ENCODE measurements at places on chromosomes 7 and 10.

DNA sequence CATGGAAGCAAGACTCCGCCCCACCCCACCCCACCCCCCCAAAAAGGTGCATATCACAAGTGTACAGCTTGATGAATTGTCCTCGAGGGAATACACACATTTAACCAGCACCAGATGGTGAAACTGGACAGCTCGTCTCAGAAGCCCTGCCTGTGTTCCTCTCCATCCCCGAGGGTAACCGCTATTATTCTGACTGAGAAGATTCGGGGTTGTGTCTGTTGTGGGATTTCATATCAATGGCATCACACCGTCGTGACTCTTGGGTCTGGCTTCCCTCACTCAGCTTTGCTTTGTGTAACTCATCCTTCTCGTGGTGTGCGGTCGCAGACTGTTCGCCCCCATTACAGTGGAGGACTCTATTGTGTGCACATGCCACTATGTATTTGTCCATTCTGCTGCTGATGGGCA, 18.9 kb downstream of the PODXL start:
- no peak for DNase-seq

GRCh38 chr7:35761871-35762677, 38.8 kb upstream of the SEPTIN7 start:
- DNase-seq: no peak

- no peak for DNase-seq
Observed at GRCh38 chr7:128203047-128203491, 38.0 kb upstream of the LEP start.

GRCh38 chr10:133474027-133474426, 20.3 kb downstream of the SCART1 start:
- no peak for DNase-seq

DNA sequence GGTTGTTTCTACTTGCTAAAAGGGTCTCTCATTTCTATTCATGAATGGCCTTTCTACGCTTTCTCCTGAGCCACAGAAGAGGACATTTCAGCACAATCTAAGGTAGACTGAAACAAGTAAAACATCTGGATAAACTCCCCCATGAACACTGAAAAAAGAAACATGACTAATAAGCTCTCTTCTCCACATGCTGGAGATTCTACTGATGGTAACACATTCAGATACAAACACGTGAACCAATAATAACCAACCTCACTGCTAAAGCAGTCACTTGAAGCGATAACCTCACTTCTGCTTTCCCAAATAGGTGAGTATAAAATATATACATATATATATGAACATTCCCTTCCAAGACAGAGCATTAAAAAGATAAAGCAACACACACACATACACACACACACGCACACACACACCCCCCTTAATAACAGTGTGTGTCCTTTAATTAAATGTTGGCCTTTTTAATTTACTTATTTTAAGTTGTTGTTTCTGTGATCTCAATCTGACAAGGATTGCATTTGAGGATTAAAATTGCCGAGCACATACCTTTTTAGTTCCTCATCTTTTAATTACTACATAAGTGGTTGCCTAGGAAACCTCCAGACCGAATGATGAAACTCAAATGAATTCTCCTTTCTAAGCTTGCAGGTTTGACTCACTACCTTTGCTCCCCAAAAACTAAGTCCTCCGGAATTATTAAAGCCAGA, 292.4 kb upstream of the KLF14 start:
- no peak for DNase-seq

DNA sequence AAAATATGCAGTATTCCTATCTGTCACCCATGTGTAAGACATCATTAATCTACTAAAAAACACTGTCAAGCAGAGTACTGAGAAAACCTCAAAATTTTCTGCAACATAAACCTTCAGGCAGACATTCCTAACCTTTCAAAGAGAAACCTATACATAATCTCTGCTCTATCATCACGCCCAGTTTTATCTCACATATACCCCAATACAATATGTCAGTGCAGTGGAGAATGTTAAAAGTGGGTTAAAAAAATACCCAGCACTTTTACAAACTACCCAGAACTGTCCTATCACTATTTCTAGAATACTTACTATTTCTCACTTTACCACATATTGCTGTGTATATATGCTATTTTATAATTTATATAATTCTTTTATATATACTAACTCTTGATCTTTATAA, 922.0 kb upstream of the SORCS1 start:
- no peak for DNase-seq

GRCh38 chr7:50962962-50963374, 180.3 kb upstream of the GRB10 start:
- peak; percentile 85 for DNase-seq

- no peak for DNase-seq
Observed at GRCh38 chr7:15007507-15007906, 105.0 kb upstream of the DGKB start.

GRCh38 chr7:70738151-70738885, 393.6 kb upstream of the GALNT17 start:
- no peak for DNase-seq

GRCh38 chr10:126803394-126803793, 101.8 kb upstream of the DOCK1 start:
- no peak for DNase-seq

DNA sequence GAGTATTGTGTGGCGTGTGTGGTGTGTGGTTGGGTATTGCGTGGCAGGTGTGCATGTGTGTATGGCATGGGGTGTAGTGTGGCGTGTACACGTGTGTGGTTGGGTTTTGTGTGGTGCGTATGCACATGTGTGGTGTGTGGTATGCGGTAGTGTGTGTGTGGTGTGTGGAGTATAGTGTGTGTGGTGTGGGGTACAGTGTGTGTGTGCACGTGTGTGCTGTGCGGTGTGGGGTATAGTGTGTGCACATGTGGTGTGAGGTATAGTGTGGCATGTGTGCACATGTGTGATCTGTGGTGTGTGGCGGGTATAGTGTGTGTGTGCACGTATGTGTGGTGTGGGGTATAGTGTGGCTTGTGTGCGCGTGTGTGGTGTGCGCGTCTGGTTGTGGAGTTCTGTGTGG, 20.9 kb upstream of the UTF1 start:
- DNase-seq: no peak

- no peak for DNase-seq
Observed at GRCh38 chr10:101066896-101067355, 5.1 kb downstream of the KAZALD1 start.

- no peak for DNase-seq
Observed at GRCh38 chr10:119412244-119413092, 130.1 kb downstream of the RGS10 start.
